ENCODE measurements at places on chromosomes 3 and 15.
A peak's percentile ranks its signal among the peaks of the same experiment; 100 is the strongest.

- no peak for DNase-seq
These were observed 311.1 kb downstream of the VPS13C start for GRCh38 chr15:61749169-61749568.

DNA sequence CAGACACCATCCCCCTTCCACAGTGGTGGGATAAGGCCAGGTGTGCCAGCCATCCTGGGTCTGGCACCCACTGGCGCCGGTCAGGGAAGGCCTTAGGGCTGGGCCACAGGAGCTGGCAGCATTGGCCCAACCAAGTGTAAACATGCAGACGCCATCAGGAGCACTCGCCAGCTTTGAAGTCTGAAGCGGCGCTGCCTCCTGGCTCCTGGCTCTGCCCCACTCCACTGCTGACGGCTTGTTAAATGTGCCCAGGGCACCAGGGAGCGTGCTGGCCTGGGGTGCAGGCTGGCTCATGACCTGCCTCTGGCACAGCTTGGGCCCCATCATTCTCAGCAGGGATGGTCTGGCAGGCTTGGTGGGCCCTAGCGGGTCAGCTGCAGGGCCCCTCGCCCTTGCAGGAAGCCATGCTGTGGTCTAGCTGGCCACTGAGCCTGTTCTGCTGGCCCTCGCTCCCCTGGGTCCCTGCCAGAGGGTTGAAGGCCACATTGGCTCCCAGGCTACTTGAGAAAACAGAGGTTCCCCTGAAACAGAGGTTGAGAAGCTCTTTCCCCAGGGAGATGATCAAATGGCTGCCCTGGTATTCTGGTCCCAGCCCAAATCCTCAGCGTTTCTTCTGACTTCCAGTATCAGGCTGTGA, 116.6 kb downstream of the DNAJB8 start:
- no peak for DNase-seq

- no peak for DNase-seq
These were observed 238.6 kb downstream of the PYDC2 start for GRCh38 chr3:191699546-191699945.

DNA sequence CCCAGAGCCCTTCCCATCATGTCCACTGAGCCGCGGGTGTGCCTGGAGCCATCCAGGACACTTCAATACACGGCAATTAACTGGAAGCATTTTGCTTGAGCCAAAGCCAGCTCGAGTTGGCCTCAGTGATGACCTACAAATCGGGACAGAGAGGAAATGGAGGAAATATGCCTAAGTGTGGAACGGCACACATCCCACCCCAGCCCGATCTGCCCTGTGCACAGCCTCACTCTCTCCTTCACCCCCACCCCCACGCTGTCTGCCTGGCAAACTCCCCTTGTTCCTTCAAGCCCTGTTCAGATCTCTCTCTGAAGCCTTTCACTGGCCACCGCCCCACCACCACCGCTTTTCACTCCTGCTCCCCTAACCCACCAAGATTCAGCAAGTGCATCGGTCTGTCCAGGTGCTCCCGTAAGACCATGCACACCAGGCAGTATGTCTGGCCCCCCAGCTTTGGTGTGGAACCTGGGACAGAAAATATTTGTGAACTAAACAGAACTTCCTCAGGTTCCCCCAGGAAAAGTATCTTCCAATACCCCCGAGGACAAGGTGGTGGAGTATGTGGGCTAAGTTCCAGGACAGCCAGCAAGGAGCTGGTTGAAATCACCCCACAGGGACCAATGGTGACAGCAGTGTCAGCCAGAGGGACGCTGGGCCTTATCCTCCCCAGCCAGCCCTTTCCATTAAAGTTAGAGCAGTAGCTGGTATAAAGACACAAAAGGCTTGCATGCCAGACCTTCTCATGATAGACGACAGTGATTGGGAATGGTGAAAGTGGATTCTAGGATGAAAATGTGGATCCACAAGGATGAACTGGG, 83.7 kb downstream of the VGLL4 start:
- peak; percentile 55 for DNase-seq

GRCh38 chr15:32723171-32723948, 5.6 kb downstream of the GREM1 start:
- no peak for DNase-seq

DNA sequence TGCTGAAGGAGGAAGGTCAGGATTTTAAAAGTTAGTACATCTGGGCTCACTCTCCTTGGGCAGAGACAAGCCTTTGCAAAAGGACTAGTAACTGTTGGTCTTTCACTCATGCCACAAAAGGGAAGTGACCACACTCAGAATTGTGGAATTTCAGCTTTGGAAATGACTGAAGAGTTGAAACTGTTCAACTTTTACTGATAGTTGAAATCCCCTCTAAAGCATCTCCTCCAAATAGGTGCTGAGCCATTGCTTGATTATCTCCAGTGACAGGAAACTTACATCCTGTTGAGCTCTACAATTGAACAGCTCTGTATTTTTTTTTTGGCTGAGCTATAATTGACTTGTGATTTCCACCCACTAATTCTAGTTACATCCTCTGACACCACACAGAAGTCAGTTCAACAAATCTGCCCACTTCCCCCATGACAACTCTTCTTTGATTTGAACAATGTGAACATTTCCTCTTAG, 254.8 kb upstream of the TPRG1 start:
- DNase-seq: no peak

GRCh38 chr3:126170073-126170777, 10.2 kb downstream of the ALDH1L1 start:
- DNase-seq: no peak

- DNase-seq: no peak
These were observed 53.5 kb downstream of the TFDP2 start for GRCh38 chr3:142095841-142096240.

- DNase-seq: peak; percentile 6
These were observed 114.8 kb downstream of the ADCY5 start for GRCh38 chr3:123334056-123334455.

- no peak for DNase-seq
These were observed 57.1 kb upstream of the POLG start for GRCh38 chr15:89391685-89392257.

DNA sequence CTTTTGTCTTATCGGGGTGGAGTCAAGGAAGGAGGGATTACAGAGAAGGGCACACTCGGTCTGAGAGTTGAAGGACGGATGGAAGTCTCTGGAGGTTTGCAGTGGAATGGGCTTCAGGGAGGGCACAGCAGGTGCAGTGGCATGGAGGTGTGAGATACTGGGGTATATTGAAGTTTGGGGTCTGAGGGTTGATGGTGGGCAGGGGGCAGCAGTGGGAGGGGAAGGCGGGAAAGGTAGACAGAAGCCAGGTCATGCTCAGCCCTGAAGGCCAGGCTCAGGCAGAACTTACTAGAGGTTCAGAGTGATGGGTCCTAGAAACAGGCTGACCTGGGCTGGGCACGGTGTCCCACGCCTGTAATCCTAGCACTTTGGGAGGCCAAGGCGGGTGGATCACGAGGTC, 52.7 kb downstream of the HRH1 start:
- no peak for DNase-seq

- DNase-seq: no peak
These were observed 52.1 kb upstream of the WDR72 start for GRCh38 chr15:53811530-53811929.

GRCh38 chr15:89512631-89513030, 16.2 kb upstream of the RHCG start:
- no peak for DNase-seq

DNA sequence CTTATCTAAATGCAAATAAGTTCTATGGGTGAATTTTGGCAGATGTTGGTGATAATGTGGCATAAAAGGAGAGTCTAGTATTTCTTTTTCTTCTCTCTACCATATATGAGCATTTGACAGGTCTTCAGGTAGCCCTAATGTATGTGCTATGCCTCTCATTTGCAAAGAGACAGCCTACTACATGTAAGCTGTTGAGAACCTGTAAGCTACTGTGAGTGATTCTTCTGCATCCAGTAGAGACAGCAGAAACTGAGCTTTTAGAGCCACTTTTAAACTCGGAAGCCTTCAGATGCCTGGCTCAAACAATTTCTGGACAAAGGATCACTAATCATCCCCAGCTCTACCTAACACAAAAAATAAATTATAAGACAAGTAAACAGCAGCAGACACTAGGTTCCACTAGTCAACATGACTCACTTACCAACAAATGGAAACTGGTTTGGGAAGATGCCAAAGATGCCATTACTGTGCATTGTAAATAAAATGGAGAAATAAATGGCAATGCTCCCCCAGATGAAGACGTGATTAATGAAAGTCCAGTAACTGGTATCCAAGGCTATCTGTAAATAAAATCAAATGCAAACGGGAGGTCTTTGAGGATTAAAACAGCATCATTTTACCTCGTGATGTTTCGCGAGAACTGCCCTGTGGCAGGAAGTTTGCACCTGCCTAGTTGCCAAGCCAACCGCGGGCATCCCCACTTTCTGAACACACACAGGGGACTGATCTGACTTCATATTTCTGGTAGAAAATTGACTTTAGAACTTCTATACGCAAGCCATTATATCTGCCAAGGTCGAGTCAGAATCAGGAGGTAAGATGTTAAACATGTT, 245.3 kb downstream of the DTWD1 start:
- no peak for DNase-seq

DNA sequence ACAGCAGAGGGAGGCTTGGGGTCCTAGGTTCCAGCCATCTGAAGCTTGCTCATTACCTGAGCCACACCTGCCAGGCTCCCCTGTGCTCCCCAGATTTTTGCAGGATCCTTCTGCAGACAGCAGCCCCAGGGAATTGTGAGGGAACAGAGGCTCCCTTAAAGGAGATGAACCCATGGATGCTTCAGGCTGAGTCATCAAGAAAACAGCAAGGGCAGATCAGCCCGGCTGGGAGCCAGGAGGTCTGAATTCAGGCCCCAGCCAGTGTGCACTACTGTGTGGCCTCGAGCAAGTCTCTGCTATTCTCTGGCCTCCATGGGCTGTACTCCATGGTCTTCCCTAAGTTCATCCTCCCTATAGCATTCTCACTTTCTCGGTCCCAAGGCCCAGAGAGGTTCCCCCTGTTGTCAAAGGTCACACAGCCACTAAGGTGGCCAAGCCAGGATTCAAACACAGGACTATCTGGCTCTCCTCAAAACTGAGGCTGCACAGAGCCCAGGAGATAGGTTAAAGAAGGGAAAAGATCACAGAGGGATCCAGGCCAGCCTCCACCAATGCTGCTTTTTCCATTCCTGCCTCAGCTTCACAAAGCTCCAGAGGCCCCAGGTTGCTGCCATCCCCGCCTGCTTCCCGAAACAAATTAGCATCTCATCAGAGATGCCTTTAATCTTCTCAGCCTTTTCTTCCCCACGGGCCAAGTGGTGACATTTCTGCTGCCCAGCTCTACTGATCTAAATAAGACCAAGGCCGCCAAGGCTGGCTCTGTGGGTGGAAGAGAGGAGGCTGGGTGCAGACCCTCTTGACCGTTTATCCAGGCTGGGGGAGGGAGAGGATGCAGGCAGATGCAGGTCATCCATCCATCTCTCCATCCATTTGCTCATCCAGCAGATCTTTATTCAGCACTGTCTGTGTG, 21.2 kb upstream of the GRIP2 start:
- DNase-seq: no peak

GRCh38 chr3:175267121-175267531, 408.0 kb downstream of the NAALADL2 start:
- no peak for DNase-seq

DNA sequence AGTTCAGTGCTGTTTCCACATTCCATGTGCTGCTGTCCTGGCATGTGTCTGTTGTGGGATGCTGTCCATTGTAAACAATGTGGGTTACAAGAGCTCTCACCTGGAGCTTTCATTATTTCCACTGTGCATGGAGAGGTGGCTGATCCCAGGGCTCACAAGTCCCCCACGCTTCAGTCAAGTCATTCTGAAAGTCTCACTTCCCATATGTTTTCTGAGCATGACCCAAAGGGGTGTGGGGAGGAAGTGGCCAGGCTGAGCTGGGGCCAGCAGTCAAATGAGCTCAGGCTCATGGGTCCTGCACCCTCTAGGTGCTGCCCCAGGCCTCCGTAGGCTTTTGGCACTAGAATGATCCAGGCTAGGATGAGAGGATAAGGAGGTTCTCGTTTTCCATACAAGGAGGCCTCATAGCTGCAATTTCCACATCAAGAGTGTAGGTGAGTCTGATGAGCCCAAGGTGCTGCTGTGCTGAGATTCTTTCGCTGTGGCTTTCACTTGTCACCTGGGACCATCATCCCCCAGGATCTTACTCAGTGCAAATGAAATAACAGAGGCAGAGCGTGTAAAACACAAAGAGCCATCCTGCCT, 22.0 kb downstream of the STARD5 start:
- peak; percentile 51 for DNase-seq

GRCh38 chr3:168612671-168613070, 516.9 kb upstream of the GOLIM4 start:
- DNase-seq: no peak

- no peak for DNase-seq
These were observed 134.4 kb downstream of the MYLK start for GRCh38 chr3:123749711-123750110.
